ENCODE measurements at places on chromosomes 5 and 9. TPM values are rescaled to one million over a fixed set of nuclear protein-coding genes. Genes with fewer than 3 reads are reported as not detected.
A peak's percentile ranks its signal among the peaks of the same experiment; 100 is the strongest.

DNA sequence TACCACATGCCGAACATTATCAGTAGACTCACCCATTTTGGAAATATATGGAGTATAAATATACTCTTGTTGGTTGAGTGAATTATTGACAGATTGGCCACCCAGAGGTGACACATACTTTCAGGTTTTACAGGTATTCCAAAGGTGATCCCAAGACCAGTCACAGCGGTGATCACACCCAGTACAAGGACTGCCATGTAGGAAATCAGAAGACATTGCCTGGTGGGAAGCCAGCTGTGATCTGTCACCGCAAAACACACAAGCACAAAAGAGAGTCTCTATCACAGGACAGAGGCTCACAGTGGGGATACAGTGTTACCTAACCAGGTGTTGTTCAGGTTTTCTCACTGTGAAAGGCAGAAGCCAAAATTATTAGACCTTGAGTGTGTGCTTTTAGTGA, 15.8 kb downstream of the BTF3 start:
- no peak for DNase-seq

DNA sequence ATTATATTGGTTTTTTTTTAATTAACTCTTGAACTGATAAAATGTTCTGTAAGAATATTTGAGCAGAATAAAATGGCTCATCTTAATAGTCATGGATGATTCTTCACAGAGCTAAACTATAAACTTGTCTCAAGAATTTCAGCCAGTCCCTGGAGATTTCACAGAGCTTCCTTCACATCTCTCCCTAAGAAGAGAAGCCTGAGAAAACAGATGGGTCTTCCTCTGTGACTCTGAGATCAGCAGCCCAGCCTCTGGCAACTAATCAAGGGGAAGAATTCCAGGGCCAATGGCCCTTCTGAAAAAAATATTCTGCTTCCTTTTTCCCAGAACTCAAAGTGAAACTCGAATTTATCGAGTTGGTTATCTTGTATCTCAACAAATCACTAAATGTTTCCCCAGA, 122.2 kb upstream of the ITGA1 start:
- no peak for DNase-seq

- no peak for DNase-seq
Measured at GRCh38 chr5:101966476-101966875, 329.6 kb downstream of the SLCO4C1 start.

- DNase-seq: peak; percentile 39
Measured at GRCh38 chr9:105475302-105475701, 27.5 kb downstream of the FSD1L start.

DNA sequence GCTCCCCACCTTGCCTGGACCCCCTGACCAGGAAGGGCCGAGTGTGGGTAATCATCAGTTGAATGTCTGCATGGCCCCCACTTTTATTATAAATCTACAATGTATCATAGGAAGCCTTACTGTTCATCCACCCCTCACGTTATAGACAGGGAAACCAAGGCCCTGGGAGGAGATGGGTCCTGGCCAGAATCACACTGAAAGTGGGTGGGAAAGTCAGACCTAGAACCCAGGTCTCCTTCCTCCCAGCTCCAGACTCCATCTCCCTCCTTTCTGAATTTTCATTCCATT, 17.1 kb downstream of the CD74 start:
- DNase-seq: no peak

GRCh38 chr5:73434461-73434860, 14.1 kb downstream of the FOXD1 start:
- DNase-seq: no peak

DNA sequence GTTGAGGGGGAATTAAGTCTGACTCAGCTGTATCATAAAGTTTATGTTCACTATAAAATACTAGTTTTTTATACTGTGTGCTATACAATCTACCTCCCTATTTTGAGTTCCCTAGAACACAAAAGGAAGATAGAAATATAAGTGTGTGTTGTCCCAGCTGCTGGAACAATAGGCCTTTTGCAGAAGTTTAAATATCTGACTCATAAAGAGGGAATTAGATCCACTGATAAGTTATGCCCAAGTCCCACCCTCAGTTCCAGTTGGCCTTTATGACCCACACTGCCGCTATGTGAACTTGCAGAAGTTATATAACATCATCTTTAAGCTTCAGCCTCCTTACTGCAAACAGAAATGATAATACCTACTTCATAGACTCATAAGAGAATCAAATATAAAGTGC, 88.5 kb upstream of the DAB2 start:
- peak; percentile 12 for DNase-seq

- no peak for DNase-seq
Measured at GRCh38 chr5:43203373-43203772, 11.3 kb downstream of the NIM1K start.

DNA sequence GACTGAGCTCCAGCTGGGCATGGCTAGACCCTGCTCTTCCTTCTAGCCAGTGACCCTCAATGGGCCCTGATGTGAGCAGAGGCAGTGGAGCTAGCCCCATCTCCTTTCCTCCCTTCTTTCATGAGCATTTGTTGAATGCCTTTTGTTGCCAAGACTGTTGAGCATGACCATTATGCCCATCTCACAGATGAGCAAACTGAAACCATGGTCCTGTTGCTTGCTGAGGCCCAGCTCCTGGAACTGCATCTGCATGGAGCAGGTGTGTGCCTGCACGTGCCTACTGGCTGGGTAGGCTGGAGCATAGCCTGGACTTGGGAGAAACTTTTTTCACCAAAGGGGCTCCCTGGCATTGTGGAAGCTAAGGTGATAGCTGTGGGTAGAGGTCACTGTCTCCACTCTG, 3.0 kb upstream of the WNK2 start:
- no peak for DNase-seq

DNA sequence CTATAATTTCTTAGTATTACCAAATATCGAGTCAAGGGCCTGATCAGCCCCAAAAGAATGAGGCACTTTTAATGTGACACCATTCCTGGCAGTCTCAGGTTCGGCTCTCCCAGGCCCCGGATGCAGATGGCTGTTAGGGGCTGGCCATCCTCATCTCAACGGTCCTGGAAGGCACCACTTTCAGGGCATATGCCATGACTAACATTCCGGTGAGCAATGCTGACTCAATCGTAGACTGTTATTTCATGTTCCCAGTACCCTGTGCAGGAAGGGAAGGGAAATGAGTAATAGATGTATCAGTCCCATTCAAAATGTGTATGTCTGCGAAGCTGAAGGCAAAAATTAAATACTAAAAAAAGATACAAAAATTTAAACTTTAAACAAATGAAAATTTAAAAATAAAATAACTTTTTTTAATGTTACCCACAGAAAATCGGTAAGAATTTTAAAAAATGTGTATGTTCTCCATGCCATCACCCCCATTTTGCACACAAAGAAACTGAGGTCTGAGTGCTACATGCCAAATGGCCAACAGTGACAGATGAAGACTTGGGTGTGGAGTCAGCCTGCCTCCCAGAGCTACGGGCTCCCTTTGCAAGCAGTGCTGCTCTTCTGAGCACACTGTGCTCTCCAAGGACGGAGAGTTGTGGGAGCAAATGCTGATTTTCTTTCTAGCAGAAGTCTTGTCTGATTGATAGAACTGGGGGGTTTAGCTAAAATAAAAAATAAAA, 79.0 kb downstream of the GLDC start:
- no peak for DNase-seq

DNA sequence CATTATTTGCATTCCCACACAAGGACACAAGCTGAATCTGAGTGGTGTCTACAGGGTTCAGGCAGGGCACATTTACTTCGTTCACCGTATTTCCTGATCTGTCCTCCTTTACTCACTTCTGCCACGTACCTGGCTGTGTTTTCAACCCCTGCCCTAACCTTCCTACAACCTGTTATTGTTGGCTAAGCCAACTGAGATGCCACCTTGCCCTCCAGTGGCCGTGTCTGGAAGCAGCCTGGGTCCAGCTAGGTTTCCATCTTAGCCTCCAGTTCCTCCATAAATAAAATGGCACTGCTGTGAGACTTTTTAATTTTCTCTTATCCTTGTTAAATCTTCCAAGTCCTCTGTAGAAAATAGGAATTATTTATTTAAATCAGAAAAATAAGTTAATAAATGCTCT, 64.8 kb downstream of the ATP10B start:
- DNase-seq: peak; percentile 9

- DNase-seq: no peak
Measured at GRCh38 chr9:96122282-96122681, 179.7 kb downstream of the HSD17B3 start.

GRCh38 chr9:82790875-82791274, 272.1 kb downstream of the RASEF start:
- DNase-seq: no peak

GRCh38 chr5:84614906-84615305, 230.2 kb upstream of the EDIL3 start:
- DNase-seq: no peak

DNA sequence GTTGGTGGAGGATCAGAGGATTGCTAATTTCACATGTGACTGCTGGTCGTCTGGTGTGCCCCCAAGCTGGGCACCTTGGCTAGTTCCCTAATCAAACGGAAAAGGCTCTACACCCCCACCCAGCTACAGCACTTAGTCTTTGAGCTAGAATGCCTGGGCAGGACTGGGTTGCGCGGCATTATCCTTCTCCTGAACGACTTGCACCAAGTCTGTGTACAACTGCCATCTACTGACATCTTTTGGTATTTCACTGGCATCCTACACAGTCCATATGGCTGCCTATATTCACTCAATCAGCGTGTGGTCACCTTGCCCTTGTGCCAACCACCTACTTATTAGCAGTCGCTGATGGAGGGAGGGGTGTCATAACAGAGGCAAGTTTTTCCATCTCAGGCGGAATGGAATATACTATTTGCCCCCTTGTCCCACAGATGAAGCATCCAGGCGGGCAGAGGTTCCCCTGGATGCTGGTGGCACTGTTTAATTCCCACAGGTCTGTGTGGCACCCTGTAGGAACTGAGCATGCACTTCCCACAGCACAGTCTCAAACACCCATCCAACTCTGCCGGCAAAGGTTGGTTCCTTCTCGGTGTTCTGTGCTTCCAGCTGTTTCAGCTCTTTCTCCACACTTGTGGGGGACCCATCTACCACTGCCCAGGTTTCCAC, 150.1 kb downstream of the OSTF1 start:
- peak; percentile 64 for DNase-seq

DNA sequence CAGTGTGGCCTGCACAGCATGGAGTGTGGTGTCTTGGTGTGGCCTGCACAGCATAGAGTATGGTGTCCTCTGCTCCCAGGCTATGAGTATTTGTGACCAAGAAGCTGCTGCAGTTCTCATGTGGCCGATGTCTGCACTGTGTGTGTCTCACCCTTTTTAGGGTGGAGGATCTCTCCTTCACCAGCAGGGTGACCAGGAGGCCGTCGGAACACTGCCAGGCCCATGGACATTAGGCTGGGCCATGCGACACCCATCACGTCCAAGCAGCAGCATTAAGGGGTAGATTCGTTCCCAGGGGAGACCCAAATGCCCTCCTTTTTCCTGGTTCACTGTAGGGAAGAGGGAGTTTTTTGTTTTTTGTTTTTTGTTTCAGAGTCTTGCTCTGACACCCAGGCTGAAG, 115.3 kb upstream of the SPIN1 start:
- no peak for DNase-seq

DNA sequence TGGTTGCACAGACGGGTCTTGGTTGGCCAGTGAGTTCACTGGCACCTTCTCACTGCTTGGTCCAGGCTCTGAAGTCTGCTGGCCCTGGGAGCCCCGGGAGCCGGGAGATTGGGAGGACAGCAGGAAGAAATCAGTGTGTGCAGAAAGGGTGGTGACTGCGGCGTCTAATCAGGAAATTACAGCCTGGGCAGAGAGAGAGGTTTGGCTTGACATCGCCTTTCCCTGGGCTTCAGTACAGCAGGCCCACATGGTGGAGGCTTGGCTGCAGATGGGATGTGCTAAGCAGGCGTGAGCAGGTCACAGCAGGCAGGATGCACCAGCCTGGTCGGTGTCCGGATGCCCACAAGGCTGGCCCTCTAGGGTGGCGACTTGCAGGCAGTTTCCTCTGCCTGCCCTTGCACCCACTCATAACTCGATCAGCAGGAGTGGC, 17.2 kb downstream of the PITX1 start:
- no peak for DNase-seq

- no peak for DNase-seq
Measured at GRCh38 chr9:22108581-22109370, 99.7 kb upstream of the CDKN2B start.

The SPINK4 gene
- 0.53 TPM for total RNA-seq

The ERP44 gene
- 13.8 TPM for total RNA-seq

The INSL4 gene
- not detected for total RNA-seq

The EIF4E1B gene
- total RNA-seq: not detected

The ORM2 gene
- total RNA-seq: 283 TPM

The FAM219A gene
- 3.9 TPM for total RNA-seq

The LHX2 gene
- not detected for total RNA-seq

The C5orf52 gene
- total RNA-seq: not detected

The ANKRD34B gene
- total RNA-seq: 0.06 TPM

The FBP1 gene
- total RNA-seq: 0.29 TPM

The NMUR2 gene
- total RNA-seq: not detected
